ENCODE measurements at places on chromosomes 3 and 15. TPM values are rescaled to one million over a fixed set of nuclear protein-coding genes. Genes with fewer than 3 reads are reported as not detected.

IL17RE gene
- 0.14 TPM for total RNA-seq

ANKDD1A gene
- 5.8 TPM for total RNA-seq

GOLGA8J gene
- total RNA-seq: not detected

TEX55 gene
- not detected for total RNA-seq

LRRC31 gene
- not detected for total RNA-seq

SPINK8 gene
- total RNA-seq: not detected

SLC2A2 gene
- not detected for total RNA-seq

SCAMP5 gene
- 11.6 TPM for total RNA-seq

ASTE1 gene
- total RNA-seq: 5.7 TPM

CPN2 gene
- total RNA-seq: not detected

ZNF80 gene
- total RNA-seq: not detected

RASGRF1 gene
- total RNA-seq: 2.2 TPM
